Progenitor cell of endocrine pancreas (in vitro differentiated cells): ENCODE measurements at places on chromosomes 7 and 10.

- DNase-seq, result no peak
These were observed 39.9 kb downstream of the KIF20B start for GRCh38 chr10:89741126-89741762.

- no peak for DNase-seq
These were observed 86.5 kb downstream of the RALA start for GRCh38 chr7:39709768-39710311.

GRCh38 chr7:42274053-42274452 lies 37.0 kb upstream of the GLI3 start:
- DNase-seq, result no peak

GRCh38 chr10:129921801-129922597 lies 42.1 kb downstream of the EBF3 start:
- no peak for DNase-seq

GRCh38 chr10:31867646-31868045 lies 61.0 kb downstream of the ARHGAP12 start:
- no peak for DNase-seq

GRCh38 chr10:29535778-29536453 lies 98.9 kb downstream of the SVIL start:
- no peak for DNase-seq

GRCh38 chr10:89431977-89432376 lies 17.6 kb downstream of the IFIT5 start:
- no peak for DNase-seq

- no peak for DNase-seq
These were observed 283.9 kb downstream of the SDHAF3 start for GRCh38 chr7:97401398-97401797.

DNA sequence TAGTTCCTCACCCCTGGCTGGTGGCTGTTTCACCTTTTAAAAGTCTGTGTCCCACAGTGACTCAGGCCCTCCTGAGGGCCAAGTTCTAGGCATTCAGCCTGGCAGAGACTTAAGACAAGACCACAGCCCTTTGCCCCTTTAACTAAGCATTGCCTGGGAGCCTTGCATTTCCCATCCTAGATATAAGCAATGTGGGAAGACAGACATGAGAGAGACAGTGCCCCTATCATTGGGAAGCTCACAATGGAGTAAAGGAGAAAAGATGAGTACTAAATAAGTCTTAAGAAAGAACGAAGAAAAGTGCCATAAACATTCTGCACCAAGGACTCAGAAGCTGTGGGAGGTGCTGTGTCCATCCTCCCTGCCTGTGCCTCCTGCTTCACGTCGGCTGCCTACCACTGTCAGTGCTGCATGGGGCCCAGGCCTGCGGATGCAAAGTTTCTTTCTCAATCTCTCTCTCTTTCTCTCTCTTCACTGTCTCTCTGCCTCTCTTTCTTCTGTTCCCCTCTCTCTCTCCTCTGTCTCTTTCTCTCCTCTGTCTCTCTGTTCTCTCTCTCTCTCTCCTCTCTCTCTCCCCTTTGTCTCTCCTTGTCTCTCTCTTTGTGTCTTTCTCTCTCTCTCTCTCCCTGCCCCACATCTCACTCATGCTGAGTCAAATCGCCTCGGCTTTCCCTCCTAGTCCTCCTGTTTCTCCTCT lies 21.5 kb downstream of the GPRIN2 start:
- no peak for DNase-seq

DNA sequence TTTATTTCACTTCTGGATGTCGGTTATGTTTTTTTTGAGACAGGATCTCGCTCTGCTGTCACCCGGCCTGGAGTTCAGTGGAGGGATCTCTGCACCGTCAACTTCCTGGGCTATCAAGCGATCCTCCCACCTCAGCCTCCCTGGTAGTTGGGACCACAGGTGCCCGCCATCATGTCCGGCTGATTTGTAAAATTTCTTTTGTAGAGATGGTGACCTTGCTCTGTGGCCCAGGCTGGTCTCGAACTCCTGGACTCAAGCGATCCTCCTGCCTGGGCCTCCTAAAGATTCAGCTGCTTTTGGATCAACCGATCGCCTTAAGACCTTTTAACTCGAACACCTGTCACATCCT lies 606 bp upstream of the RABGEF1 start:
- no peak for DNase-seq

- DNase-seq, result no peak
These were observed 534.1 kb downstream of the ANKRD7 start for GRCh38 chr7:118758582-118758981.

DNA sequence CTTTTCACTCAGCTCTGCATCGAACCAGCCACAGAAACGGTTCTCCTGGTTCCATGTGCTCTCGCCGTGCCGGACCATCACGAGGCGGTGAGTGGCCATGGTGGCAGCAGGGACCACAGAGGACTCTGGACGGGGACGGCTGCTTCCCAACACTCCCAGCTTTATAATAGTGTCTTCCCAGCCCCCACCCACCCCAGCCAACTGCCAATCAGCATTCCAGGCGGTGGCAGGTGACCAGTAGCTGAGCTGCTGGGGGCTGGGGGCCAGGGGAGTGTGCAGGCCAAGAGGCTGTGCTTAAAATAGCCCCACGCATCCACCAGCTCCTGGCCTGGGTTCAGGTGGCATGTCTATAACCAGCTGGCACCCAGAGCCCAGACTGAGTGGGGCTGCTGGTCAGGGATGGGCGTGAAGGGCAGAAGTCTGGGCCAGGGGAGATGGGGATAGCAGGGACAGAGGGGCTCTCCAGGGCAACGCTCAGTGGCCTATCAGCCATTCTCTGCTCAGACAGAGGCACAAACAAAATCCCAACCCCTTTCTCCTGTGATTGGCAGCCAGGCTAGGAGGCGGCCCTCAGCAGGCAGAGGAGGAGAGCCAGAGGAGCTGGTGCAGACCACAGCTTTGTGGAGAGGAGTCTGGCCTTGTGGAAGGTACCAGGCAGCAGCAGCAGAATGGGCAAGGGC lies at the start of gene PGAM2:
TSS of gene PGAM2 (minus strand) at position 137 of the 680 bp plus-strand sequence. CDS start at position 99, 38 bp downstream.
- DNase-seq, result no peak

- DNase-seq, result no peak
These were observed 651.5 kb downstream of the LRMDA start for GRCh38 chr10:76082956-76083355.

DNA sequence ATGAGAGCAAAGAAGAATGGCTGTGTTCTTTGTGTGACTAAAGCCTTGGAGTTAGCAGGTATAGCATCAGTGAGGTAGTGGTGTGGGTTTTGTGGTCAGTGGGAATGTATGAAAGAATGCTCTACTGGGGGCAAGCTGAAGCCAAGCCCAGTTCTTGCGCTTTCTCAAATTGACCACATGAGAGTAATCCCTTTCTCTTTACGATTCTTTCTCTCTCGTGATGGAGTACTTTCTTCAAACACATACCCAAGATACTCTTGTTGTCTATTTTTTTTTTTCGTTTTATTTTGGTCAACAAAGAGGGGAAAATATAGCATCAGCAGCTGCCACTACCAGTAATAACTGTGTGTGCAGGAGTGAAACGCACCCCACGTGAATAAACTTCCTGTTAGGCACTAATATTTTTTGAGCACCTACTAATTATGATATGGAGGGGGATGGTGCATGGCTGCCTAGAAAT lies 8.4 kb upstream of the PANK1 start:
- DNase-seq, result no peak

- DNase-seq, result no peak
These were observed 143.4 kb downstream of the TPST1 start for GRCh38 chr7:66348531-66348930.

- no peak for DNase-seq
These were observed 1377.4 kb downstream of the XPNPEP1 start for GRCh38 chr10:108545921-108546320.
